Cardiac muscle cell (in vitro differentiated cells and primary cell): ENCODE measurements at places on chromosomes 4 and X. TPM values are rescaled to one million over a fixed set of nuclear protein-coding genes. Genes with fewer than 3 reads are reported as not detected.

DNA sequence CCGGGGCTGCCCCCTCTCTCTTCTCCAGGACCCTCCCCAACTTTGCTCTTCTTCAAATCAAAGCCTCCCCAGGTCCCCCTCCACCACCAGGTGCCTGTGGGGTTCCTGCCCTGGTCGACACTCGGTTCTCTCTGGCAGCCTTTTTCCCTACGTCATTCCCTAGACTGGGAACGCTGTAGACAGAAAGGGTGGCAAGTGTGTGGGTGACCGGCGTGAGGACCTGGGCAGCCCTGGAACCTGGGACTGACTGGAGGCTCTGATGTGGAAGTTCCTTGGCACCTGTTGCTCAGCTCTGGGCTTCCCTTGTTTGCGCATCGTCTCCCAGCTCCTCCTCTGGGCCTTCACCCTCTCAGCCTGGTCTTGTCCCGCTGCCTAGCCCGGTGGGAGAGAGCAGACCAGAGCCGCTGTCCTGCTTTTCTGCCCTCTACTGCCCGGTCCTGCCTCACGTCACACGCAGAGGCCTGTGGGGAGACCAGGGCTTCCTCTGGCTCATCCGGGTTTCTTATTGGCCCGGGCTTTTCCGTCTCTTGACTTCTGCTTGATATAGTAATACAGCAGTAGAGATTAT is 1.3 kb downstream of the TACC3 start:
- DNase-seq: no peak

COMMD8 gene
- polyA plus RNA-seq: 30.9 and 41.1 TPM in 2 replicates

DNA sequence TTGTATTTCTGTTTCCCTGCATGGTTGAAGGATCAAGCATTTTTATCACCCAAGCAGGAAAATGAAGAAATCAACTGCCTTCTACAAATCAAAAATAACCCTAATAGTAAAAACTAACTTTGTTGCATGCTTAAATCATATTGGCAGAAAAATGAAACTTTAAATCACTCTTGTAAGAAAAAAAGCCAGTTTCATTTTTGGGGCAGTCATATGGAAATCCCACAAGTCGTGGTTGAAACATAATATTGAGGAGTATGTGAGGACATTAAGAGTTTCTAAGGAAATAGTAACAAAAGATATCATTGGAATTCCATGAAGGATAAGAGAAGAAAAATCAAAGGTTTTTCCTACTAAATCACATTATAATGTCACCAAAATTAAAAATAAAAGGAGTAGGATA is 8.4 kb downstream of the TEC start:
- DNase-seq: no peak

- no peak for DNase-seq
Measured at GRCh38 chr4:106647451-106647850, 278.9 kb upstream of the GIMD1 start.

DNA sequence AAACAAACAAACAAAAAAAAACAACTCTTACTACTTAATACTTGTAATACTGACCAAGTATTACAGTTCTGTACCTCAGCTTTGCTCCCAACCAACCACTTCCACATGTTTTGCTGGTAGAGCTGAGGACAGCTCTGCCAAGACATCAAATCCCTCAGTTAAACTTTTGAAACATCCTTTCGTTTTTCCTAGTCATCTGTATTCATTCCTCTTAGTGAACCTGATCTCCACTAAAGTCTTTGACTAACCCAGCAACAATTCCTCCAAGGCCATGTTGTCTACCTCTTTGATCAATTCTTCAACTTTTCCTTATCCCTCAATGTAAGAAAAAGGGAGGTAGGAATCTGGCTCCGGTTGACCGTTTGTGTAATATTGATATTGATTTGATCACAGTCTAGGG is 247.5 kb downstream of the ARHGAP24 start:
- DNase-seq: no peak

CLIC2 gene
- 2.4 TPM in 1 of 2 replicates, not detected in the other for polyA plus RNA-seq

GRCh38 chr4:174217273-174218126 is 66.0 kb downstream of the FBXO8 start:
- peak; percentile 76 for DNase-seq

DNA sequence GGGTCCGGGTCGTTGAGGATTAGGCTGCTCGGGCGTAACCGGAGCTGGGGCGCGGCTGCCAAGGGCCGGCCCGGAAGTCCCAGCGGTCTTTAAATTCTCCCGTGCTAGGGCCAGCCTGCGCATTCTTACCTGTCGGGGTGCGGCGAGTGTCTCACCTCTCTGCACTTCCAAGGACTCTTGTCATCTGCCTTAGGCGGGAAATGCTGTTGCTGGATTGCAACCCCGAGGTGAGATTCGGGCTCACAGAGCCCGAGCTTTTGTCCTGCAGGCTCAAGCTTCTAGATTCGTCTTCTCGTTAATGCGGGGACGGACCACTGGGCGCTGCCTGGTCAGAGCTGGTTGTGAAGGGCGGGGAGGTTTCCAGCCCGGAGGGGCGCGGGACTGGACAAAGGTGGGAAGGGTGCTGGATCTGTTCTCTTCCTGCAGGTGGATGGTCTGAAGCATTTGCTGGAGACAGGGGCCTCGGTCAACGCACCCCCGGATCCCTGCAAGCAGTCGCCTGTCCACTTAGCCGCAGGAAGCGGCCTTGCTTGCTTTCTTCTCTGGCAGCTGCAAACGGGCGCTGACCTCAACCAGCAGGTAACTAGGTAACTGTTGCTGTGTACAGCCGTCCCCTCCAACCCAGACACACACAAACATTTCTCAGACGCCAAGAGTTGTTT is at the start of gene ANKRD37:
TSS of gene ANKRD37 (plus strand) at position 118 of the 662 bp plus-strand sequence. CDS start at position 201, 83 bp downstream.
- peak; percentile 61 for DNase-seq

ENPEP gene
- polyA plus RNA-seq: 4.6 and 5.8 TPM in 2 replicates

DNA sequence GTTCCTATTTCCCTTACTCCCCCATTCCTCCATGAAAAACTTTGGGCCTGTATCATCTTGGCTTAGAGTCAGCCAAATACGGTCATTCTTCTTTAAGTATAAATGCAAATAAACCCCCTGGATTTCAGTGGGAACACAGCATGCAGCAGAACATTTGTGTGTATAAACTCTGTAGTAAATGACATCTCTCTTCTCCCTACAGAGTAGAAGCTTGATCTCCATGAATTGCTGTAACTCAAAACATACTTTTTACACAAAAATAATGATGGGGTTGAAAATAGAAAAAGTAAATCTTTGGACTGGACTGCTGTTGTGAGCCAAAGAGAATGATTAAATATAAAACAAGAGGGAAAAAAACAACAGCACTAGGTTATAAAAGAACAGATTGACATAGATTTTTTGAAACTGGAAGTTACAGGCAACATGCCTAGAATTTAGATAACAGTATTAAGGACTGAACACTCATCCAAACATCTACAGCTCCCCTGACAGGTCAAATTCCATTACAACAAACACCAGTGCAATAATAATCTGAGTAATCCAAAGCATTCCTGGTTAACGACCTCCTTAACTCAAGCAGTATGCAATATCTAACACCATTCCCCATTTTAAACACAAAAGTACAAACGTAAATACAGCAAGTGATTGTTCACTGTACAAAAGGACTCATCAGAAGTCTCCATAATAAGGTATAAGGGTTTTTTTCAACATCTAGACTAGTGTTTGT is 30.7 kb downstream of the TSPAN5 start:
- DNase-seq: peak; percentile 81

GRCh38 chr4:14415146-14415545 is 587.1 kb upstream of the CPEB2 start:
- DNase-seq: peak; percentile 76

- no peak for DNase-seq
Measured at GRCh38 chr4:157221426-157221894, 932 bp downstream of the GRIA2 start.
